ENCODE measurements at places on chromosomes 7 and 10.

DNA sequence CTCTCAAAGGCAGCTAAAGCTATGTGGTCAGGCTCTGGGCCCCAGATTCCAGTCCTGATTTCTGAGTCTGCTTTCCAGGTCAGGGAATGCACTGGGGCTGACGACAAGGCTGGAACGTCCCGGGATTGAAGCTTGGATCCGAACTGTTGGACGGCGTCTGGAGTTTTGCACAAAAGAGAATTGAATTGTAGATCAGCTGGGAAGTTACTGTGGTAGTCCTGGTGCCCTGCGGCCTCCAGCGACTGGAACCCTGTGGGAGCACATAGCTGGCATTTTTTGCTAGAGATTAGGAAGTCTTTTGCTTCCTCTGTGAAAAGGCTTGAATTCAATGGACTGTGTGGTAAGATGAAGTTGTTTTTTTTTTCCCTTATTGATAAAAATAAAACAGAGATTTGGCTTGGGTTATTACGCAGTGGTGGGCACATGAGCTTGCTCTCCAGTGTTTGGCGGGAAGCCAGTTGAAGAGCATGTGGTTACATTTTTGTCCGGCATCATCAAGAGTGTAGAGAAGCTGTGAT, at the start of gene HK1:
Gene HK1, plus strand, starts transcription at position 51 of the 518 bp plus-strand sequence.
- no peak for DNase-seq

DNA sequence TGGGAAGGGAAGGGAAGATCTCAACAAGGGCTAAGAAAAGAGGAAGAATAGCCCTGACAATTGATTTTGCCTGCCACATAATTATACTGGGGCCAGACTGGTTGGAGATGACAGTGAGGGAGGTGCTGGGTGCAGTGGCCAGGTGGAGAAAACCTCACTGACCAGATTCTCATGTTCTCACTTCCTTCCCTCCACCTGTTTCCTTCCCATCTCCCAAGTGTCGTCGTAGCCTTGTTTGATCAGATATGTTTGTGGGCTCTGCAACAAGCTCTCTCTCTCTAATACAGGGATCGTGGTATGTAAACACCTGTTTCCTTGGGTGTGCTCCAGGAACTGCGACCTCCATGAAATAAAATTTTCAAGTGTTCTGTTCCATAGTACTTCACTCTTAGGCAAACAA, 60.2 kb downstream of the VCL start:
- DNase-seq, result no peak

GRCh38 chr10:74029943-74030342, 32.0 kb downstream of the VCL start:
- no peak for DNase-seq

DNA sequence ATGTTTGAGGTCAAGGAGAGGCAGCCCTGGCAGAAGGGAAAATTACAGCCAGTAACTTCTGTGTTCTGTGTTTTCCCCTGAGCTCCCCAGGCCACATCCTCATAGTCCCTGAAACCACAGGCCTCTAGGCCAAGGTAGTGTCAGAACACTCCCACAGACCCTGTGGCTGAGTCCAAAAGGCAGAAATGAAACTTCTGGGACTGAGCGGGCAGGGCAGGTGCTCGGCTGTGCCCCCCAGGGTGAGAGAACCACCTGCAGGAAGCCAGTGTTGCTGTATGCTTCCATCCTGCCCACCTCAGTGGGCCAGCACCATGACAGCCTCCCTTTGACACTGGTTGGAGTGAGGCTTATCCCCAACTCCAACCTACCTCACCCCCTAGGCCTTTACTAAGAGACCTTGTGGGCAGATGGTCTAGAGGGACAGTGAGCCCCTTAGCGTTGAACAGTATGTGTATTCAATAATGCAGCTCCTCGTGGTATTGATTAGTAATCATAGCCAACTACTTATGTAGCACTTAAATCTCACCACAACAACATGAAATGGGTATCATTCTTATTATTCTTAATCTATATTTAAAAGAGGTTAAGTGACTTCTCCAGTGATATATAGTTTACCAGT, 30.3 kb downstream of the PIK3CG start:
- DNase-seq, result no peak

DNA sequence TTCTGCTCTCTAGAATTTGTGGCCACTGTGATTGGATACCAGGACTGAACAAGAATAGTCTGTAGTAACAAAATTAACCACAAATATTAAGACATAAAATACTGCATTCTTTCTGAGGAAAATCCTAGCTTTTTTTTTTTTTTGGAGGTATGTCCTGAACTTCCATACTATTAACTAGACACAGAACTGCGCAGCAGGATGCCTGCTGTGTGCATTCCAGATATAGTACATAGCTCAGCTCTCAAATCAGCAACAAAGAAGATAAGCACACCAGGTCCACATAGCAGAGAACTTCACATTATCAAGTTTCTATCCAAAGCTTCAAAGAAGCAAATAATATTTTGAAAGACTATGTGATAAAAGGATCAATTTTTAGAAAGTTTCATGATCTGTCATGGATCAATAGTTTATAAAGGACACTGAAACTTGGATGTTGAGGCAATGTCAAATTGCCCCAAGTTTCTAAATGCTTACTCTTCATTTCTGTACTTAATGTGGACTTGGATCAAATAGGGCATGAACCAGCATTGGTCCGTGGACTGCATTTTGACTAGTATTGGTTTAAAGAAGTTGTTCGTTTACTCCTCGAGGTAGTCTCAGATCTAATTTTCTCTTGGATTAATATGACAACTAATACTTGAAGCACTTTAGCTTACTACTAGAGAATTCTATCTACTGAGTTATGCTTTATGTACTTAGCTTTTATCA, 15.4 kb downstream of the NAMPT start:
- DNase-seq, result no peak

DNA sequence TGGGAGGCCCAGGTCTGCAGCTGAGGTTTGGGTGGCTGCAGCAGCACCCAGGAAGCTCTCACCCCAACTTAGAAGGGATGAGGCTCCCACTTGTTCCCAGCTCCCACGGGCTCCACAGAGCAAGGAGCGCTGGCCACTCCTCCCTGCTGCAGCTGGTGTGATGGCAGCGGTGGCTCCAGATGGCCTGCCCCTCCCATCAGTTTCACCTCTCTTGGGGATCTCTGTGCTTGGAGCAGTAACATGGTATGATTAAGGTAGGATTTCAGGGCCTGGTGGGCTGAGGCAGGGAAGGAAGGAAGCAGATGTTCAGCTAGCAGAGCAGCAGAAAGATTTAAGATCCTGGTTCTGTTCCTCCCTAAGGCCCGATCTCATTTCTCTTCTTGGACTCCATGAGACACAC, 66.8 kb upstream of the KIF5B start:
- no peak for DNase-seq

DNA sequence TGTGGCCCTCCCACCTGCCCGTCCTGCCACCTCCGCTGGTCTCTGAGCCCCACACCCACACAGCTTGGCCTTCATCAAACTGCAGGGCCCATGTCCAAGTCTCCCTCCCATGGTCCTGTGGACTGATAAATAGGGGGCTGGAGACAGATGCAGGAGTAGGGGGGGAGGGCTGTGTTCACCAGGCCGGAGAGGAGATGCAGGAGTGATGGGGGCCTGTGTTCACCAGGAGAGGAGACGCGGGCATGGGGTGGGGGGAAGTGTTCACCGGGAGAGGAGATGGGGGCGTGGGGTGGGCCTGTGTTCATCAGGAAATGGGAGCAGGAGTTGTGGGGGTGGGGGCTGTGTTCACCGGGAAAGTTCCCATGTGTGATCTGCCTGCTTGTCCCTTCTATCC, 37.0 kb downstream of the JAKMIP3 start:
- DNase-seq, result no peak

DNA sequence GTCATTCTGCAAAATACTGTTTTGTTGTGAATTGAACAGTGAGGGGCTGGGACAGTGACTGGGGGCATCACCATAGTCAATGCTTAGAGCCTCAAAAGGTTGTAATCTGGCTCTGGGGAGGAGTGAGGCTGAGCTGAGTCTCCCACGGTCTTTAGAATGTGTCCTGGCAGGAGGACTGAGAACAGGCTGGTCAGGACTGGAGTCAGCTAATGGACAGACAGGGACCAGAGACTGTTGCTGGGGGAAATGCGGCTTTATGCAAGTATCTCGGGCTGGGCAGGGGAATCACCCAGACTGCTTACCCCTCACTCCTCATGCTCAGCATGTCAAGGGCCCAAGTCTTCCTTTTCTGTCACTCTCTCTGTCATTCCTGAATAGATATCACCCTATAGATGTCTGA, 346.5 kb downstream of the TYW1 start:
- DNase-seq, result no peak

GRCh38 chr10:8049045-8049864, 5.2 kb upstream of the GATA3 start:
- DNase-seq, result no peak

DNA sequence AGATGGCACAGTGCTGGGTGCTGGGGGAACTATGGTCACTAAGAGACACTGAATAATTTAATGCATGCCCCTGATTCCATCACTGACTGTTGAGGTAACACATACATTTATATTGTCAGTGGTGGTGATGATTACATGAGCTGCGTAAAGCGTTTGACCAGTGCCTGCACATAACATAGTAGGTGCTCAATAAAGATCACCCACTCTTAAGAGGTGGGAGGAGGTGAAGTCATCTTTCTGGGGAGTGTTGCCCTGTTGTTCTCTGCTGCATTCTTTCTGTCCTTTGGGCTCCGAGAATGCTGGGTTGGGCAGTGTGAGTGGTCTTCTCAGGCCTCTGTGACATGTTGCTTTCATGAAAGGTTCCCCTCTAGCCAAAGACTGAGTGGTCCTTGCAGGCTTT, 68.0 kb downstream of the TCF7L2 start:
- no peak for DNase-seq

DNA sequence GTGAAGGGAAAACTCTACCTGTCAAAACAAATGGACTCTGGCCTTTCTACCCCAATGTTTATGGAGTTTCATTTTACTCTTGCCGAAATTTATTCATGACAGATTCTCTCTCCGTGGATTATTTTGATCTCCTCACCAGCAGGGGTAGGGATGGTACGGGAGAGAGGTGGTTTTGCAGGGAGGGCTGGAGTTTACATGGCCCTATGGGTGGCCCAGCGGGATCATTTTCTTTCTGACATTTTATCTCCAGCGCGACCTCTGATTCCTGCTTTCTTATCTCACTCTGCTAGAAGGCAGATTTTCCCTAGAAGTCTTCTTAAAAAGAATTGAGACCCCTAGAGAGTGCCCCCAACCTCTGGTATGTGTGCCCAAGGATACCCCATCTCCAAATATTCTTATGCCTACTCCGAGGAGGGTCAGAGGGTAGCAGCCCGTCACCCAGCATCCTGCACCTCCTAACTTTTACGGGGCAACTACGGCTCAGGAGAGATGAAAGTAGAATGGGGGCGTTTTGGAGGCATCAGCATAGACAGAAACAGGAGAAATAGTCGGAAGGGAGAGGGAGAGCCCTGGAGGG, 10.1 kb upstream of the GATA3 start:
- no peak for DNase-seq

- no peak for DNase-seq
These were observed 599.0 kb upstream of the TPK1 start for GRCh38 chr7:145434811-145435210.

DNA sequence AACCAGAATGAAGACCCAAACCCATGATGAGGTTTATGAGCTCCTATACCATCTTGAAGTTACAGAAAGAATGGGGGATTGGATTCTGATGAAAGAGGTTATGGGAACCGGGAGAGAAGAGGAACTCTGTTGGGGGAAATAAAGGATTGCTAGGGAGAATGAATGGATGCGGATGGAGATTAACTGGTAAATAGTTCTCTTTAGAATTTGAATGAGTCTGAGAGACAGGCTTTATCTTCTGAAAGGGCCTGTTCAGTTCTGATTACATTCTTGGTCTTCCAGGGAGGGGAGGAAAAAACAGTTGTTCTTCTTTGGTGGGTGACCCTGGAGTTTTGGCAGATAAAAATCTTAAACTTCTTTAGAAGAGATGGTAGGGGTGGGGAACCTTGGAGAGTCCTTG, 13.9 kb downstream of the SUGCT start:
- DNase-seq, result no peak

GRCh38 chr10:85266808-85267207, 938.4 kb downstream of the CCSER2 start:
- no peak for DNase-seq

DNA sequence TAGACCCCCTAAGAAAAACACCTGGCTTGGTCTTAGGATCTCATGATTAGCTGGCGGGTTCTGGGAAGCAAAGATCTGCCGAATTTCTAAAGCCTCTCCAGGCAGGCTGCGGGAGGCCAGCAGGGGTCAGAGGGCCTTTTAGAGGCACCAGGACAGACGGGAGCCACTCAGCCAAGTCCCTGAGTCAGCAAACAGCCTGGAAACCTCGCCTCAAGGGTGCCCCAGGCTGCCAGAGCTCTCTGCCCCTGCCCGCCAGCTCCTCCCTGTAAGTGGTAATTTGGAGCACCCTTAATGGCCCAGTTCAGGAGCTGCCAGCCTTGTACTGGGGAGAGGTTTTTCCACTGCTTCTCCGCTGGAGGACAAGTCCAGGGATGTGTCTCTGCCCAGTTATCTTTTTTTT, 88.7 kb downstream of the HIP1 start:
- DNase-seq, result no peak

- DNase-seq, result no peak
These were observed at the start of gene COL28A1 for GRCh38 chr7:7535691-7536090. TSS of gene COL28A1 (minus strand) at chr7:7535873. CDS start at chr7:7532875, 2,998 bp downstream.

DNA sequence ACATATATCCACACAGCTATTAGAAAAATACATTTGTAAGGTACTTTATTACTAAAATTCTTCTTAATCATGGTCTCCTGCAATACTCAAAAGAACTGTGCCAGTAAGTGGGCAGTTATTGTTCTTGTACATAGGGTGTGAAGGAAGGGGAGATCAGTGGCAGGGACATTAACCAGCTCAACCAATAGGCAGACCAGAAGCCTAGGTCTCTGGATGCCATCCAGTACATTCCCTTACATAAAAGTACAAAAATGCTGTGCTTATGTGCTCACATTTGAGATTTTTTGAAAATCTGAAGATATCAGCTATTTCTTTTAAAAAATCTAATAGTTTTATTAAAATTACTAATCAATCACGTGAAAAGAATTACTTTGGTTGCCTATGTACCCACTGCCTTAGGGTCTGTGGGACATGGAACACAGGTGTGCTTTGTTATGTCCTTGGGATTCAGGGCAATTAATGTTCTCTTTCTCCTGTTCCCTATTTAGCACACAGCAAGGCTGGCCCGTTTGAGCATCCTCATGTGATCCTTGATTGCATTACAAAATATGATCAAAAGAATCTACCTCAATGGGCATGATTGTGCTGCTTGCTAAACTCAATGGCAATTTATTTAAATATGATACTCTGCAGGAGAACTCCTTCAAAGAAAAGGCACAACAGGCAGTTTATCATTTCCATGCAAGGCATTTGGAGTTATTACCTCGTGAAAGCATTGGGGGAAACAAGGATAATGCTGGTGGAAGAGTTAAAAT, 22.7 kb downstream of the TWIST1 start:
- no peak for DNase-seq

- DNase-seq, result no peak
These were observed 377.2 kb upstream of the VWC2 start for GRCh38 chr7:49396229-49396628.

- DNase-seq, result no peak
These were observed 37.0 kb downstream of the CCSER2 start for GRCh38 chr10:84365335-84365881.

GRCh38 chr10:95503526-95503925, 57.6 kb downstream of the SORBS1 start:
- DNase-seq, result no peak

- no peak for DNase-seq
These were observed 299.9 kb downstream of the ABCA13 start for GRCh38 chr7:48471196-48471595.

- no peak for DNase-seq
These were observed 94.1 kb upstream of the ARMC3 start for GRCh38 chr10:22833781-22834180.

GRCh38 chr7:9192969-9193368, 759.6 kb downstream of the NXPH1 start:
- no peak for DNase-seq

Measured in CD4-positive, alpha-beta T cell treated with Interleukin-17A for 1 hour (primary cell).